ENCODE measurements at places on chromosomes 5 and 9.

DNA sequence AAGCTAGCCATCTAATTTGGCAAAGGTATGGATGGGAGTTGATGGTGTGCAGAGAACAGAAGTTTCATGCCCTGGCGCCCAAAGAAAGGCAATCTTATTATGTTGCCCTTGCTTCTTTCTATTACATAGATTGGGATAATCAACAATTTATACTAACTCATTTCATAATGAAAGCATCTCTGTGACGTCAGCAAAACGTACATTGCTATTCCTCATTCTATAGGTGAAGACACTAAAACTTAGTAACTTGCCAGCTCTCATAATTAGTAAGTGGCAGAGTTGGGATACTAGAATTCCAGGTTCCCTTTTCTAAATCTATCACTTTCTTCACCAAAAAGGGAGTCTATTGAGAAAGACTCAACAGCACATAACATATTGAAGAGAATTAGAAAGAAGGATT lies 374.8 kb downstream of the NR2F1-AS1 start:
- DNase-seq, result no peak

GRCh38 chr9:86589273-86589672 lies 235.1 kb upstream of the TUT7 start:
- DNase-seq, result no peak

DNA sequence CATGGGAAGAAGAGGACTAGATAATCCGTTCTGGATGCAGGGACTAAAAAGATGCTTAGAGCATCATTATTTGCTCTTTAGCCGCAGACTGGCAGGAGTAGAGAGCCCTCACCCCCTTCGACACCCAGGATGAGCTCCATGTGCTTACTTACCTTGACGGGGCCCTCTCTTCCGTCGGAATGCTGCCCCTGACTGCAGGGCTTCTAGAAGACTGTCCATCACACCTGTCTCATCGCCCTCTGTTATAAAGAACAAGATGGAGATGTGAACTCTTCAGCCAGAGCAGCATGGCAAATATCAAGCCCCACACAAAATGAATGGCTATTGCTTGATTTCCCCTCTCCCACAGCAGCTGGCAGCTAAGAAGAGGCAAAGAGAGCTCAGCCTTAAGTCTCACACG lies 35.1 kb downstream of the PCDHGC5 start:
- no peak for DNase-seq

GRCh38 chr5:65625743-65626142 lies 916 bp downstream of the SHLD3 start:
- no peak for DNase-seq

DNA sequence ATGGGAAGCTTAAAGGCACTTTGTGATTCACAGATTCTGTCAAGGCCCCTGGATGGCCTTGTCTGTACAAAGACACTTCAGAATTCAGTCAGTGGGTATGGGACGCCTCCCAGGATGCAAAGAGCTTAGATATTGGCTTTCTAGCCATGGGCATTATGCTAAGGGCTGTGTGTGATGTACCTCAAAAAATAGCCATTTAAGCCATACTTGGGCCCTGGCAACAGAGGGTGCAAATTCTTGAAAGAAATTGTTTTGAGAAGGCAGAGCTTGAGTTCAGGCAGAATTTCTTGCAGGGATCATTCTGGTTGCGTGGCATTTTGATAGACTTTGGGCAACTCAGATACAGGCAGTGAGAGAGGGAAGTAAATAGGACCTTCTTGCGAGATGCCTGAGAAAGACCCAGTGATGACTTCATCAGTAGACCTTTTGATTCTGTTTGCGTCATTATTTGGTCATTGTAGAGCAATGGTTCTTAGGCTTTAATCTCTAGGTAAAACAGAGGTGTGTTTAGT lies 3.9 kb downstream of the CYFIP2 start:
- DNase-seq, result no peak

DNA sequence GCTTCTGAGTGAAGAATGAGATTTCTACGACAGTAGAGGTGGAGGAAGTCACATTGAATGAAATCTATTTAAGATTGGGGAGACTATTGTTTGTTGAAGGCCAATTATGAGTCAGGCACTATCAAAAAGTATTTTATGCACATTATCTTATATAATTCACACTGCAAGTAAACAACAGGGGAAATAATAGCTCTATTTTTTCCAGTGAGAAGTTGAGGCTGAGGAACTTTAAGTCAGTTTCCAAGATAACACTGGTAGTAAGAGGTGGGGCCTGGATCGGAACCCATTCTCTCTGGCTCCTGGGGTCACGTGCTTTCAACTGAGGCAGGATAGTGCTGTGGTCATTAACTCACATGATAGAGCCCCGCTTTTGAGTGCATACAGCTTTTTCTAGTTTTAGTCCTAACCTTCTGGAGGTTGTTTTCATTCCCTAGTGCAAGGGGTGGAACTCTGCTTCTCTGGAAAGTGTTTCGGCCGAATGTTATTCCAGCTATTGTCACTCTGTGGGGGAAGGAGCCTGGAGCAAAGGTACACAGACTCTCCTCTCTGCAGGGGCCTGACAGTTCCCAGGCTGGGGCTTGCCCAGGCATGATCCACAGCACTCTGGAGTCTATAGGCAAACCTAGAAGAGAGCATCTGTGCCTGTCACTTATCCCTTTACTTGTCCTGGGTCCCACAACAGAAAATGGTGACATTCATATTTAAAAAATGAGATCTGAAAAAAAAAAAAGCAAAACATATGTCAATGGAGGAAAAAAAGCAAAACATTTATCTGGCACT lies 352.4 kb upstream of the ACTBL2 start:
- DNase-seq, result no peak

GRCh38 chr5:80008995-80009765 lies 18.1 kb upstream of the MTX3 start:
- no peak for DNase-seq

DNA sequence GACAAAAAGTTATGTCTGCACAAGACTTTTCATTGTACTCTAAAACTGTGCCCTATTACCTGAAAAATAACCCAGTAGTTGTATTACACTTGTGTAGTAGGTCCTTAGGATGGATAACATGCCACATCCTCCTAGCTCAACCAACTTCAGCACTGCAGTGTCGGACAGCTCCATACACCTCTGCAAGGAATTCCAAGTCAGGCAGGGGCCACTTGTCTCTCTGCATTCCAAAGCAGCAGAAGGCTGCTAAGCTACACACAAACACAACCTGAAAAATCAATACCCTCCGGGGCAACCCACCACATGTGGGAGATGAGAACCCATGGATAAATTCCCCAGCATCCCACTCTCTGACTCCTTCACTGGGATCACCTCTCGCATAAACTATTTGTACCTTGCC lies 50.2 kb downstream of the MED10 start:
- no peak for DNase-seq

DNA sequence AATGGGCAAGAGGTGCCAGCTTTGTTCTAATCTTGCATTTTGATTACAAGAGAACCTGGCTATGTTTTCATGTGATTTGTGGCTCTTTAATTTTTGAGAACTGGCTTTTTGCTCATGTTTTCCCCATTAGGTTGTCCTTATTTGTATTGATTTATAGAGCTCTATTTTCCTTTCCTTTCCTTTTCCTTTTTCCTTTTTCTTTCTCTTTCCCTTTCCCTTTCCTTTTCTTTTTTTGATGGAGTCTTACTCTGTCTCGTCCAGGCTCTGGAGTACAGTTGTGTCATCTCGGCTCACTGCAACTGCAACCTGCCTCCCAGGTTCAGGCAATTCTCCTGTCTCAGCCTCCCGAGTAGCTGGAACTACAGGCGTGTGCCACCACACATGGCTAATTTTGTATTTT lies 55.5 kb downstream of the GPBP1 start:
- no peak for DNase-seq

All from T-helper 2 cell treated with Interferon-gamma antibody and Interleukin-4, amounts not matched to agents 5 μg/mL and 100 μg/mL, for 36 hours (primary cell).